NCI-H1092 treated with DMSO at 0.1 percent for 48 hours (cell line): ENCODE measurements at places on chromosomes 5 and 9.

- DNase-seq, result no peak
These were observed 437.8 kb downstream of the KDM4C start for GRCh38 chr9:7195526-7195925.

GRCh38 chr9:107243742-107244141 is 39.3 kb upstream of the RAD23B start:
- DNase-seq, result no peak

DNA sequence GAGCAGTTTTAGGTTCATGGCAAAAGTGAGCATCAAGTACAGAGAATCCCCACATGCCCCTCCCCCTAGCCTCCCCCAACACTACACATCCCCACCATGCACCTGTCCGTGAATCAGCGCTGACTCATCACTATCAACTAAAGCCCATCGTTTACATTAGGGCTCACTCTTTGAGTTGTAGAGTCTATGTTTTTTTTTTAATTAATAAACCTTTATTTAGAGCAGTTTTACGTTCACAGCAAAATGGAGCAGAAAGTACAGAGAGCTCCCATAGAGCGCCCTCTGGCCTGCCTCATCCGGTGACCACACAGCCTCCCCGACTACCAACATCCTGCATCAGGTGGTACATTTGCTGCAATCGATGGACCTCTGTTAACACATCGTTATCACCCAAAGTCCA is 47.9 kb upstream of the UNC5A start:
- DNase-seq, result no peak

- no peak for DNase-seq
These were observed 15.1 kb upstream of the ERAP1 start for GRCh38 chr5:96822686-96823459.

DNA sequence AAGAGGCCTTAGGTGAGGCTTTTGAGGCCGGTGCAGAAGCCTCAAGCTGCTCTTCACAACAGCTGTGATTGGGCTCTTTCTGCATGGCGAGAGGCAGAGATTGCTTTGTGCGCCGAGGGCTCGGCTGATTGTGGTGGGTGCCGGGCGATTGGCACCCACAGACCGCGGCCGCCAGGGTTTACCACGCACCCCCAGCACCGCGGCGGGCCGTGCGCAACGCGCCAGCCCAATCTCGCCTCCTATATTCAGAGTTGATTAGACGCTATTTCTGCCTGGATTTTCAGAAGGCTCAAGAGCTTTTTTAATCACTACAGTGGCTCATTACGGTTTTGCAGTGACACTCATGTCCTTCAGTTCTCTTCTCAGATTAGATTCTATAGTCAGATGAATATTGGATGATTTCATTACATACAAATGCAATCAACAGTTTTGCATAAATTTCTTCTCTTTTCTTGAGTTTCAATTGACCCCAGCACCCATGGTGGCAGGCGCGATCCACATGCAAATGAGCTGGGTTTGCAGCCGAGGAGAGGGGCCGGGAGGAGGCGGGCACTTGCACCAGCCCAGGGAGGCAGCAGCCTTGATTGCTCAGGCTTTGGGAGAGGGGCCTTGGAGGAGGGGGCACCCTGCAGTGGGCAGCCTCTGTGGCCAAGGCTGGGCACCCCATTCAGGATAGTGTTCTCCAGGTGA is 33.8 kb upstream of the PTGS1 start:
- no peak for DNase-seq

DNA sequence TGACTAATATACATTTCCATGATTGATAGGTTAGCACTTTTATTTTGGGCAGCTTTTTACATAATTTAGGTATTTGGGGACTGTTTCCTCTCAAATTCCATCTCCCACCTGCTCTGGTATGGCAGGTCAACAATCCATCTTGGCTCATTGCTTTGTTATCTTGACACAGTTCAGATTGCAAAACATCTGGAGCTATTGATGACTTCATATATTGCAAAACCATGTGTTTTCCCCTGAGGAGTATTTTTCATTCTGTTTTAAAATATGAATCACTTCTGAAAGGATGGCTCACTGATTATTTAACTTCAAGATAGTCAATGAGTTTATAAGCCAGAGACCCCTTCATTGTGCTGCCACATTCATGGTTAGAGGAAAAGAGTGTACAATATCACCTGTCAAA is 1206.0 kb upstream of the C9orf72 start:
- peak; percentile 31 for DNase-seq

GRCh38 chr5:137660349-137660817 is 75.5 kb downstream of the KLHL3 start:
- DNase-seq, result peak; percentile 41

- DNase-seq, result no peak
These were observed 90.7 kb upstream of the ADRA1B start for GRCh38 chr5:159825551-159826051.

DNA sequence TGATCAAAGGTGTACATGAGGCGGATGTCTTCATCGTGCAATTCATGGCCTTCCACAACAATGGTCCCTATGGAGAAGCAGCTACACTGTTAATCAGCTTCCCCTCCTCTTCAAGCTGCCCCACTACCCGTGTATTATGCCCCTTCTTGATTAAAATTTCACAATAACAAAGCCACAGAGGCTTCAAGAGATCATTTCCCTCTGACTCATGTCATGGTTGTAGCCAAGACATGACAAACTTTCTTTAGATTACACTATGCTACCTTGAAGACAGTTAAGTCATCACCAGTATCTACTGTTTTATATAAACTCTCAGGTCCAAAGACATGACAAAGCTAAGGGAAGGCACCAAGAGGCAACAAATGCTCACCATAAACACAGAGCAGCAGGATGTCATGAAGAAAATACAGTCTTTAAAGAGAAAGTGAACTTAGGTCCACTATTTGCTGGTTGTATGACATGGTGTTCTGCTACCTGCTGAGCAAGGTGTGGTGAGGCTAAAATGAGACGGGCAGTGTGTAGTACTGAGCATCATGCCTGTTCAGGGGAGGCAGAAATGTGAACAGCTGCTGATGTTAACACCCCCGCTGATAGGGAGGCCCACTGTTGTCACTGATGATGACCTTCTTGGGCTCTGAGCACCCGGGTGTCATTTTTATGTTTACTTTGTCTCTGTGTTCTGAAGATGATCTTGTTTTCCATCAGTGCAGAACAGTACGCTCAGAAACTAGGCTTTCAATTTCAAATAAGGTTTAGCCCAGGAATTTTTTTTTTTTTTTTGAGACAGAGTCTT is 48.3 kb downstream of the IARS1 start:
- no peak for DNase-seq

- no peak for DNase-seq
These were observed 93.2 kb downstream of the LIX1 start for GRCh38 chr5:97049175-97049574.

DNA sequence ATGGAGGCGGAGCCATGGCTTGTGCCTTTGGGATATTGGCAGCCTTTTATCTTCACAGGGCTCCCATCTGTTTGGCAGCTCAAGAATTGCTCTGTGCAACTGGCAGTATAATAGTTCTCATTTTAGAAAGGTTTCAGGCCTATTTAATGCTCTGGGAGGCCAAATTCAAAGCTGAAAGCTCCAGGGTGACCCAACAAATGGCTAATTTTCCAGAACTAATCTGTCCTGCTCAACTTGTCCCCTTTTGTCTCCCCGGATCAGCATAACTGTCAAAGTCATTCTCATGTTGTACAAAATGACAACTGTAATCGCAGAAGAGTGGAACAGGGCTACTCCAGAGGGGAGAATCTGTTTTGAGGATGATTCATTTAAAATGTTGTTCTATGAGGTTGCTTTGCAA is 52.6 kb upstream of the CXCL14 start:
- no peak for DNase-seq

GRCh38 chr5:1021136-1021968 is 12.8 kb downstream of the NKD2 start:
- no peak for DNase-seq

- DNase-seq, result no peak
These were observed 81.9 kb upstream of the FAM169A start for GRCh38 chr5:74948031-74948546.
